AML-193 (cell line): ENCODE measurements at places on chromosomes 12 and 14.

- no peak for DNase-seq
Measured at GRCh38 chr12:22677781-22678574, 53.0 kb downstream of the ETNK1 start.

DNA sequence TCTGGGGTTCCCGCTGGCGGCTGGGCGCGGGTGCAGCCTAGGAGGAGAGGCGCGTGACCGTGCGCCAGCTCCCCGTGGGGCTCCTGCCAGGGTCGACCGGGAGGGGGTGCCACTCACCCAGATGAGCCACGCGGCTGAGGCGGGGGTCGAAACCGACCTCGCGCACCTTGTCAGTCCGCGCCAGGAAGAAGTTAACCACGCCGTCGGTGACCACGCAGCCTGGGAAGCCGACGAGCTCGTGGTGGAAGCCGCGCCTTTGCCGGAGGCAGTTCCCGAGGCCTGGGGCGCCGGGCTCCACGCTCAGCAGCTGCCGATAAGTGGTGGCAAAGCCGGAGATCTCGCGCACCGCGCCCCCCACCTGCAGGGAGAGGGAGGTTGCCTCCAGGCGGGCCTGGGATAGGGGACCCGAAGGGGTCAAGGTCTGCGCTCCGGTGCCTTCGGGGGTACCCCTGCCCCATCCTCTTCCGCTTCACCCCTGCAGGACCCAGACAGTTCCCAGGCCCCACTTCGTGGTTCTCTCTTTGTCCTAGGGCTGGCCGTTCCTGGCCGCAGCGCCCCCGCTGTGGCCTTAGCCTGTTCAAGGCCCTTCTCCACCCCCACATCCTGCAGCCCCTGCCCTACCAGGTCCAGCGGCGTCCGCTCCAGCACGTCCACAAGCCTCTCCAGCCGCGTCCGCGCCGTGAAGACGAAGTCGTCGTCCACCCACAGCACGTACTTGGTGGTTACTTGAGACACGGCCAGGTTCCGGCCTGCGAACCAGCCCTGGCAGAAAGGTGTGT, 5.3 kb downstream of the B4GALNT1 start:
- no peak for DNase-seq

GRCh38 chr12:28035500-28035899, 63.0 kb upstream of the PTHLH start:
- no peak for DNase-seq

GRCh38 chr12:106508966-106509365, 73.8 kb upstream of the RFX4 start:
- DNase-seq, result no peak

- no peak for DNase-seq
Measured at GRCh38 chr12:6768437-6768914, 2.3 kb downstream of the PTMS start.

DNA sequence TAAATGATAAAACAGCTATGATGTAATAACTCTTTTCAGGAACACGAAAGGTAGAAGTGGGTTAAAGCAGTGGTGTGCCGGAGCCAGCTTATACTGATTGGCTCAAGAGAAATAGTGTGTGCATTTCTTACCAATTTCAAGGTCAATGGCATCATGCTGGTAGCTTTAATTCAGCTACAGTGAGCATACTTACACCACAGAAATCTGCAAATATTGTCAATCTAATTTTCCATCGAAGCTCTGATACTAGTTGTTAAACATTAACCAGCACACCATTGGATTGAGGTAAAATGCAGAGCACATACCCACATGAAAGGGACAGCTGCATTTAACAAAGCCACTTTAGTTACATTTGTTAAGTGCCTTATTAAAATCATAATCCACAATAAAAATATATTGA, 225.7 kb downstream of the KCNC2 start:
- no peak for DNase-seq

GRCh38 chr14:89537911-89538310, 120.9 kb upstream of the FOXN3 start:
- no peak for DNase-seq

DNA sequence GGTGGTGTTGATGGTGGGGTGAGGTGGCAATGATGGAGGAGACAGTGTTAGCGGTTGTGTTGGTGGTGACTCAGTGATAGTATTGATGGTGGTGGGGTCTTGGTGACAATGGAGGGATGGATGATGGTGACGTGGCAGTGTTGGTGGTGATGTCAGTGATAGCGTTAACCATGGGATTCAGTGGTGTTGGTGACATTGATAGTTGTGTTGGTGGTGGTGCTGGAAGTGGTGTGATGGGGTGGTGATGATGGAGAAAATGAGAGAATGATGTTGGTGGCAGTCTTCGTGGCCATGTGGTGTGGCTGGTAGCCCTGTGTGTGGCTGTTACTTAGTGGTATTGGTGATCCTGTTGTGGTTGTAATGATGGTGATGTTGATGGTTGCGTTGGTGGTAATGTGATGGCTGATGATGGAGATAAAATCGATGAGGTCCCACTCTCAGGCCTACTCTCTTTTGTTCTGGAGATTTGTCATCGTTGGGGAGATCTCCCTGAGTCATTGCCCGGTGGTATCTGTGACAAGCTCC, 2.6 kb downstream of the DTX1 start:
- DNase-seq, result no peak

DNA sequence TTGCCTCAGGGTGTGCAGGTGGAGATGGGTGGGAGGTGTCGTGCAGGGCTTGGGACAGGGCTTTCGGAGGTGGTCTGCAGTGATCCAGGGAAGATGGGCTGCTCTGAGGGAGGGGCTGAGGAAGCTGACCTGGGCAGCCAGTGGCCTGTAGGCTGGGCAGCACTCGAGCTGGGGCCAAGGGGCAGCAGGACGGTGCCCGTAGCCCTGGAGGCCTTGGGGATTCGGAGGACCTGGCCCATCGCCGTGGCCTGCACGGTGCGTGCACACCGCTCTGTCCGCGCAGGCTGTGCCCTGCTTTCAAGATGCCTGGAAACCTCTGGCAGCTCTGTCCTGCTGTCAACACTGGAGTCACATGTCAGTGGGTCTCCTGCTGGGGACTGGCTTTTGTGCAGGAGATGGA, 9.1 kb downstream of the PACS2 start:
- no peak for DNase-seq

- no peak for DNase-seq
Measured at GRCh38 chr12:265096-265495, 2.5 kb upstream of the SLC6A13 start.

DNA sequence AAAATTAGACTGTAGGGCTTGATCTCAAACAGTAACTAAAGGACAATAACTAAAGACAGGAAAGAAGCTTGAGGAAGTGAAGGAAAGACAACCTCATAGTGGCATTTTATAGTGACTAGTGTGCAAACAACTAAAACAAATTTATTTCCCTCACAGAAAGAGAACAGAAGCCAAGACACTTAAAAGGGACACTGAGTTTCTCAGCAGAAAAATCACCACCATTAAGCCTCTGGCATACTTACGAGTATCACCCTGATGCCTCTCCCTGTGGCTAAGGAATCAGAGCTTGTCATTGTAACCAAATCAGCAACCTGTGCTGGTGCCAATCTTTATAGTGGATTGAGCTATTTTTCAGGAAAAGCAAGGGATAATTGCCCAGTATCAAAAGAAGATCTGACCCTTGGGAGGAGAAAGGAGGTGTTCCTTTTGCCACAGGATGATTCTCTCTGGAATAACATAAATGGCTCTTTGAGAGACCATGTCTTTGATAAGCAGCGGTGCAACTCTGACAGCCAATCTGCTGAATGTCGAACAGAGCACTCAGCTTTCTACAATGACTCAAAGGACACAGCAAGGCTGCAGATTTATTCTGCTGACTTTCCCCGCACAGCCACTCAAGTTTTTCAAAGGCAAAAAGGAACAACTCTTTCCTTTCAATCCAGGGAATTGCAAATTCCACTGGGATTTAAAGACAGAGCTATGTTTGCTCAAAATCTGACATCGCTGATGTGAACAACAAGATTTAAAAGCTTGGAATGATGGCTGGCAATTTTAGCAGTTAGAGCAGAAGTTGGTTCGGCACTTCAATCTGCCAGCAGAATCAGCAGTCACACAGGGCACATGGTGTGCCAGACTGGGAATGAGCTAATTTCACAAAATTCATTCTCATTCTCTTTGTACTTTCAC, 34.6 kb downstream of the ATF7 start:
- no peak for DNase-seq

GRCh38 chr14:65790172-65790815, 377.8 kb downstream of the FUT8 start:
- DNase-seq, result no peak

DNA sequence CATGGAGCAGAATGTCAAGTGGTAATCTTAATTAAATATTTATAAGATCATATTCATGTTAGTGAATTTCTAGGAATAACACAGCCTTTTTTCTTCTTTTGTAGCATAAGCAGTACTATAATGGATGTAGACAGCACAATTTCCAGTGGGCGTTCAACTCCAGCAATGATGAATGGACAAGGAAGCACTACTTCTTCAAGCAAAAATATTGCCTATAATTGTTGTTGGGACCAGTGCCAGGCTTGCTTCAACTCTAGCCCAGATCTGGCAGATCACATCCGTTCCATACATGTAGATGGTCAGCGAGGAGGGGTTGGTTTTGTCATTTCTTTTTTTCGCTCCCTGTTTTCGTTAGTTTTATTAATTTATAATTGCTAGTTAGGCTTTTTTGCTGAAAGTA, 23.1 kb downstream of the AEBP2 start:
- DNase-seq, result no peak

DNA sequence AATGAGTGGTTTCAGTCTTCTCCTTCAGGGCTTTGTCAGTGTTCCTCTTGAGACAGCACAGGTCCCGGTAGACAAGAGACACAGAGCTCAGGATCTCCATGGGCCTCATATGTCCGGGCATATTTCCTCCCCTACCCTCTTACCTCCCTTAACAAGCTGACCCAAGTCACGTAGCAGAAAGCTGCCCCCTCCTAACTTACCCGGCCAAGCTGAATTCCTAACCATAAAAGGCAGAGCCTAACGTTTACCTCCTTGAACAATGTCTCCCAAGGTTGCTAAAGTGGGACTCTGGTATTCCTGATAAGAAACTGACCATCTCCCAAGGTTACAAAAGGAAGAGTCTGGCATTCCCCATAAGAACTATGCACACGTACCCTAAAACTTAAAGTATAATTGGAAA, 182.2 kb upstream of the USP15 start:
- no peak for DNase-seq
